GM04504 (cell line): ENCODE measurements at places on chromosomes 11 and 22.

GRCh38 chr22:36772451-36772850 is 3.5 kb downstream of the IFT27 start:
- no peak for DNase-seq

GRCh38 chr11:61645179-61645868 is 34.9 kb upstream of the DAGLA start:
- no peak for DNase-seq

- no peak for DNase-seq
These were observed 3.6 kb downstream of the SIPA1 start for GRCh38 chr11:65641297-65642013.

- no peak for DNase-seq
These were observed 15.7 kb upstream of the TH start for GRCh38 chr11:2187280-2187707.
